ENCODE measurements at places on chromosomes 5 and 9. TPM values are rescaled to one million over a fixed set of nuclear protein-coding genes. Genes with fewer than 3 reads are reported as not detected.

The ACOT12 gene
- total RNA-seq, result not detected

The ZNF354B gene
- 8.6 TPM for total RNA-seq

DNA sequence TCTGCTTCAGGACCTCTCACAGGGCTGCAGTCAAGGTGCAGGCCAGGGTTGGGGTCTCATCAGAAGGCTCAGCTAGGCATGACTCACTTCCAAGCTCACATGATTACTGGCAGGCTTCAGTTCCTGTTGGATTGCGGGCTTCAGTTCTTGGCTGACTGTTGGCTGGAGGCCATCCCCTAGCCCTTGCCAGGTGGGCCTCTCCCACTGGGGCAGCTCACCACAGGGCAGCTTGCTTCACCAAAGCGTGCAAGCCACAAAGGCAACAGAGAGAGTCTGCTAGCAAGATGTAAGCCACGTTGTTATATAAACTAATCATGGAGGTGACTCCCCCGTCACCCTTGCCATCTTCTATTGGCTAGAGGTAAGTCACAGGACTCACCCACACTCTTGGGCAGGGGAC, 14.4 kb downstream of the CPLX2 start:
- no peak for DNase-seq

The SFXN1 gene
- 34.7 TPM for total RNA-seq

GRCh38 chr5:101976933-101977332, 319.2 kb downstream of the SLCO4C1 start:
- DNase-seq, result no peak

The CDH9 gene
- total RNA-seq, result not detected

DNA sequence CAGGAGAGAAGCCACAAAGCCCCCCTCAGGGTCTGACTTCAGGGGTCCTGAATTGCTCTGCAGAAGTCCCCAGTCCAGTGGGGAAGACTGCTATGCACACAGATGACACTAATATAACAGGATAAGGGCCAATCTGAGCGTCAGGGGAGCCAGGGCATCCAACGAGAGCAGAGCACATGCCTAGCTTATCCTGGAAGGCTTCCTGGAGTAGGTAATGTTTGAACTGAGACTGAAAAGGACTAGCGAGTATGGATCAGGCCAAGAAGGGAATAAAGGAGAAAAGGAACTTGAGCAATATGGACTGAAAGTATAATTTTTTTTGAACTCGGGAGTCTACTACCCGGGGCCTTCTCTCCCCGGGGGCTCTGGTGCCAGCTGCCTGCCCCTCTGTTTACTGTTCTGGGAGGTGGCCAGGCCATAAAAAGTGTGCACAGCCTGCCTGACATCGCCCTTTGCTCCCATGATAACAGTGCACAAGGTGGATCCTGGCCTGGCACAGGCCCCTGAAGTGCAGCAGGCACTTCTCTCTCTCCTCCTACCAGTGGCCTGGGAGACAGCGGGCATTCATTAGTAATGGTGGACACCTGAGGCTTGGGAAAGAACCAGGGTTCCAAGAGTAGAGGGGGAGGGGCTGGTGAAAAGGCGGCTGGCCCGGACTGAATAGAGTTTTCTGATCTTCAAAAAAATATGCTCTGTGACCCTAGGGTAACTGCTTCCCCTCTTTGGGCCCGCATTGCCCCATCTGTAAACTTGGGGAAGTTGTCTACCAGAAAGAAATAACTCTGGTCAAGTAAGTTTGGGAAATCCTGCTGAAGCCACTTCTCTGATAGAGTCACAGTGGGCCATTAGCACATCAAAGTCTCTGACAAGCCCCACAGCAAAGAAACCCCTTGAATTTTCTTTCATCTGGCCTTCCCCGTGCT, 4.6 kb upstream of the SLC6A7 start:
- DNase-seq, result no peak

The SHISAL2B gene
- not detected for total RNA-seq

DNA sequence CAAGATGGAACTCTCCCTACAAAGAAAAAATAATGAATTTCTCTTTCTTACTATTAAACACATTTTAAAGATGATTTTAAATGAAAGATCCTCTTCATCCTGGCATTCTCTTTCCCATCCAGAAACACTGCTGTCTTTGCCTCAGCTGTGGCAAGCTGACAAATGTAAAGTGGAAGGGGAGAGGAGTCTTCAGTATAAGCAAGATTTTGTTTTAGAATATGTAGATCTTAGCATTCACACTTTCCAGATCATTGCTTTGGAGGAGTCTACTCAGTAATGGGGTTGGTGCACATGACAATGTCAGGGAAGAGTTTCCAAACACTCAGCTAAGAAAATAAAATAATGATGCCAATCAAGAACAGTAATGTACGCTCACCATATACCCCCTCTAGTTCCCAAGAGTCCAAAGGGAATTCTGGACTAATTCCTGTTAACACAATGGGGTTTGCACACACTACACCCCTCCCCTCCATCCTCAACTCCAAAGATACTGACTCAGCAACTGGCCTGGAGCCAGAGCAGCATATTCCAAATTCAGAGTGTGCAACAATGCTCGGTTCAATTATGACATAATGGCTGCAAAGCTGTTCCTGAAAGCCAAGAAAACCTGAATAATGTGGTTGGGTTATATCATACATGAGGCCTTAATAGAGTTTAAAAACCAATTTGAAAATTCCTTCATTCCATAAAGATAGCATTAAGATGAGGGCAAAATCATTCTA, 4.6 kb downstream of the C5orf63 start:
- peak; percentile 32 for DNase-seq

DNA sequence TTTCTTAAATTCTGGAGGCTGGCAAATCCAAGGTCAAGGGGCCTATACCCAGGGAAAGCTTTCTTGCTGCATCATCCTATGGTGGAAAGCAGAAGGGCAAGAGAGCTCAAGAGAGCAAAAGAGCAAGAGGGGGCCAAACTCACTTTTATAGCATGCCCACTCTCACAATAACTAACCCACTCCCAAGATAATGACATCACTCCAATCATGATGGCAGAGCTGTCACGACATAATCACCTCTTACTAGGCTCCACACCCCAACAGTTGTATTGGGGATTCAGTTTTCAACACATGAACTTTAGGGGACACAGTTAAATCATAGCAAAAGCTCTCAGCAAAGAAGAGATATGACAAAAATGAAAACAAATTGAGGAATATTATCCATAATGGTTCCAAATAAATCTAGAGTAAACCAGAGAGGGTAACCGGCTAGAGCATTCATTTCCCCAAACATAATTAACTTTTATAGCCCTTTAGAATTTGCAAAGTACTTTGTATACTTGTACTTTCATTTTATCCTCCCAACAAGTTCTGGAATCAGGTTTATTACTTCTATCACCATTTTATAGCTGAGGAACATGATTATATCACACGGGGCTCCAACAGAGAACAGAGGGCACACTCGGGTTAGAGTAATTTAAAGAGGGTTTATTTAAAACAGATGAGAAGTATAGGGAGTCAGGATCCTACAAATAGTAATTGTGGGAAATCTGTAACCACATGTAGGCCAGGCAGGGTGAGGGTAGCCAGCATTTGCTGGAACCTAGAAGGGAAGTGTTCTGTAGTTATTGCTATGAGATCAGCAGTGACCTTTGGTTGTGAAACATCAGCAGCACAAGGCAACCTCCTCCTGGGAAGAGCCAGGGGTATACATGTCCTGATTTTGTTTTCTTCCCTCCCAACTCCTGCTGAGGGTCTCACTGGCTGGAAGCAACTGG, 7.2 kb upstream of the TARS1 start:
- DNase-seq, result no peak

The TSSK1B gene
- not detected for total RNA-seq

- no peak for DNase-seq
Observed at GRCh38 chr9:11992866-11993265, 700.3 kb upstream of the TYRP1 start.

The DAP gene
- total RNA-seq, result 16.9 TPM

DNA sequence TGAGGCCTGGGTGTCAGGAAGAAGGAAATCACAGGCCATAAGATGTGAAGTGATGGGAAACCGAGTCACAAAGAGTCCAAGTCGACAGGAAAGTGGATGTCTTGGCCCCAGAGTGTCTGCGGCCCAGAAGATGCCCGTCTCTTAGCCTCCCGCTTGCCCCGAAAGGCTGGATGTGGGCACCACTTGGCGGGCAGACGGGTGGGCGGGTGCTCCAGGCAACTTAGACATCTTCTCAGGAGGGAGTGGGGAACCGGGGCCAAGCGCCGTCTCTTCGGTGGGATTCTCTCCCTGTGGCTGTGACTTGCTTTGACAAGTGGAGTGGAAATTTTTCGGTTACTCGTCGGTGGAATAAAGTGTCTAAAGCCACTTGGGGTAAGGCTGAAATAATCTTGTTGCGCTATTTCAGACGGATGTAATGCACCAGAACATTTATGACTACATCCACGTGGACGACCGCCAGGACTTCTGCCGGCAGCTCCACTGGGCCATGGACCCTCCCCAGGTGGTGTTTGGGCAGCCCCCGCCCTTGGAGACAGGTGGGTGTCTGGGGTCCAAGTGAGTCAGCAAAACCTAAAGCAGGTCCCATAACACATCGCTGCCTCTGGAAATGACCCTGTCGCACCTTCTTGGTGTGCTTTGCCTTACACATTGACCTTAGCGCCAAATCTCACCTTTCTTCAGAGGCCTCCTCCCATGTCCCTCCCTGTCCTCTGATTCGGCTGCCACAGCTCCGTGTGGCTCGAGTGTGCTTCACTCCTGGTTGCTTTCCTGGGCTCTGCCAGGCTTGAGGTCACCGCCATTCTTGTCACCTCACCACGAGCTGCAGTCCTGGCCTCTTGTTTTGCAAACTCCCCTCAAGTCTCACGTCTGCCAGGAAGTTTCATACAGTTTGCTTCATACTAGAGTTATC, 20.4 kb upstream of the EXOC3 start:
- DNase-seq, result no peak

DNA sequence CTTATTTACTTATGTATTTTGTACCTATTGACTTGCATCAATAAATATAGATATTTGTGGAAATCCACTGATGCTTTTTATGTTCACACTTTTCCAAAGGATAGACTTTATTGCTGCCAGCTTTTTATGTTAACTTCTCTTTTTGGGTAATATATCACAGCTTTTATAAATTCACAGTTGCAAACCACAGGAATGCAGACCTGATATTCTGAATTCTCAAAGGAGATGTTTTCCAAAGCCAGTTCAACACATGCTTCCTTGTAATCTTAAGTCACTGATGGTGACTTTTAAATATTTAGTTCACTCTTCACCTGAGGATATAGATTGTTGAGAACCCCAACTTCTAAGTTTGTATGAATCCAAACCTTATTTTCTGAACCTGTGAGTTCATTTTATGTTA, 223.4 kb upstream of the PRR16 start:
- DNase-seq, result no peak

DNA sequence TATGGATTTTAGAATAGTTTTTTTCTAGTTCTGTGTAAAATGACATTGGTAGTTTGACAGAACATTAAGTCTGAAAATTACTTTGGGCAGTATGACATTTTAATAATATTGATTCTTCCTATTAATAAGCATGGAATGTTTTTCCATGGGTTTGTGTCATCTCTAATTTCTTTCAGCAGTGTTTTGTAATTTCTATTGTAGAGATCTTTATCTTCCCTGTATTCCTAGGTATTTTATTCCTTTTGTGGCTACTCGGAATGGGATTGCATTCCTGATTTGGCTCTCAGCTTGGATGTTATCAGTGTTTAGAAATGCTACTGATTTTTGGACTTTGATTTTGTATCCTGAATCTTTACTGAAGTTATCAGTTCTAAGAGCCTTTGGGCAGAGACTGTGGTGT, 420.4 kb downstream of the KIAA0825 start:
- no peak for DNase-seq

GRCh38 chr5:96001262-96001661, 39.6 kb upstream of the ELL2 start:
- DNase-seq, result no peak

GRCh38 chr5:6729386-6730310, 16.4 kb downstream of the TENT4A start:
- DNase-seq, result peak; percentile 67

The ZNG1A gene
- 11.9 TPM for total RNA-seq

Data from left ventricle myocardium superior (tissue), 1 donor.